ENCODE measurements at places on chromosomes 2 and 18. TPM values are rescaled to one million over a fixed set of nuclear protein-coding genes. Genes with fewer than 3 reads are reported as not detected.

PAX3 gene
- total RNA-seq = not detected

CDK5R2 gene
- not detected for total RNA-seq

MPPE1 gene
- 58.5 TPM for total RNA-seq

KLHL14 gene
- not detected for total RNA-seq

STPG4 gene
- 0.50 TPM for total RNA-seq

CYB5A gene
- total RNA-seq = 17.4 TPM

TSN gene
- 72.2 TPM for total RNA-seq

LIMS4 gene
- total RNA-seq = 0.25 TPM

DLGAP1 gene
- not detected for total RNA-seq

DYNAP gene
- not detected for total RNA-seq

FBXO41 gene
- total RNA-seq = 16.2 TPM

CREG2 gene
- 0.45 TPM for total RNA-seq

PTPRN gene
- not detected for total RNA-seq

SLC5A7 gene
- not detected for total RNA-seq

RESP18 gene
- total RNA-seq = not detected

CTLA4 gene
- total RNA-seq = 26.0 TPM

M1AP gene
- total RNA-seq = not detected

PROKR1 gene
- total RNA-seq = not detected

SCN2A gene
- total RNA-seq = 0.30 TPM

SERPINB7 gene
- total RNA-seq = not detected

ALPG gene
- total RNA-seq = not detected

LIMS3 gene
- 0.66 TPM for total RNA-seq

DSC1 gene
- total RNA-seq = 0.05 TPM

ZNF516 gene
- 1.1 TPM for total RNA-seq

RABL2A gene
- 29.6 TPM for total RNA-seq
